Stimulated activated CD8-positive, alpha-beta memory T cell treated with anti-CD3 and anti-CD28 coated beads, Interleukin-4, amount 100 ng/mL, for 24 hours (primary cell): ENCODE measurements at places on chromosomes 13 and 19.
A peak's percentile ranks its signal among the peaks of the same experiment; 100 is the strongest.

DNA sequence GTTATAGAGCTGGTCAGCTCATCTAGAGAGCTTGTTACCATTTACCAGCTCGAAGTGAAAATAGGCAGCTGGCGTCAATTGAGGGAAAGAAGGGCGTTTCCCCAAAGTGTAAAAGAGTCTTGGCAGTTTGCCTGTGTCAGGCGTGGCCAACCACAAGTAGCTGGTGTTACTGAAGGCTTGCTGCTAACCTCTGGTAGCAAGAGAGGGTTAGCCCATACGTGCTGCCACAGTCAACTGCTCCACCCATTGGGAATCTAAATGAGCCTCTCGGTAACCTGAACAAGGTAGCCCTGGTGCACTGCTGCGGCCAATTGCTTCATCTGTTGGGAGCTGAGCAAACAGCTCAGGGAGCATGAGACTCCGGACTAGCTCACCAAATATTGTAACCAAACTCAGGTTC is 314.9 kb upstream of the SLITRK5 start:
- DNase-seq: no peak

- no peak for DNase-seq
Measured at GRCh38 chr13:41127701-41128100, 4.9 kb downstream of the KBTBD6 start.

- DNase-seq: no peak
Measured at GRCh38 chr13:43316281-43316680, 292.9 kb downstream of the DNAJC15 start.

- no peak for DNase-seq
Measured at GRCh38 chr13:103839460-103839859, 773.2 kb upstream of the SLC10A2 start.

DNA sequence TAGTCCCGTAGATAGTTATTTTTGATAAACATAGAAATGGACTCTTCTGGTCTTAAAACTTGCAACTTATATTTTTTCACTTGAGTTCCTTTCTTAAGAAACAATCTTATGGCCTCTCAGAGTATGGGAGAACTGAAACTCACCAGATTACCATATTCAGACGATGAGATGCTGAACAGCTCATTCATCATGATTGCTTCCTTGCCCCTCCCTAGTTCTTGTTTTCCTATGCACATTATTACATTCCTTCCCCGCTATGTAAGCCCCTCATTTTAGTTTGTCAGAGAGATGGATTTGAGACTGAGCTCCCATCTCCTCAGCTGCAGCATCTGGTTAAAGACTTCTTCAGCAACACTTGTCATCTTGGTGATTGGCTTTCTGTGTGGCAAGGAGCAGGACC is 158.5 kb downstream of the SLITRK6 start:
- no peak for DNase-seq

GRCh38 chr13:34654647-34655046 is 287.4 kb upstream of the NBEA start:
- no peak for DNase-seq

- peak; percentile 56 for DNase-seq
Measured at GRCh38 chr19:2083174-2083854, 12.8 kb downstream of the MOB3A start.

DNA sequence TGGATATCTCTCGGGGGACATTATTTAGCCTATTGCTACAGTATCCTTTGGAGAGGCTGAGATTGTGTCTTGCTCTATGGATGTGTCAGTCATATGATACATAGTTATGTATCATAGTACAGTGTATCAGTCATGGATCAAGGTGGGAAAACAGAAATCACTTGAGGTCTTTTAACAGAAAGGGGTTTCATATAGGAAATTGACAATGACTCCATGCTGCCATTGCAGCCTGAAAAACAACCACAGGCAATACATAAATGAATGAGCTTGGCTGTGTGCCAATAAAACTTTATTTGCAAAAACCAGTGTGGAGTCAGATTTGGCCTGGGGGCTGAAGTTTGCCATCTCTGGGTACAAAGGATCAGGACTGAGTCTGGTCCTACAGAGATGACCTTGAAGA is 35.4 kb downstream of the COLGALT1 start:
- no peak for DNase-seq

- DNase-seq: no peak
Measured at GRCh38 chr19:39251846-39252245, 3.2 kb upstream of the IFNL4 start.

DNA sequence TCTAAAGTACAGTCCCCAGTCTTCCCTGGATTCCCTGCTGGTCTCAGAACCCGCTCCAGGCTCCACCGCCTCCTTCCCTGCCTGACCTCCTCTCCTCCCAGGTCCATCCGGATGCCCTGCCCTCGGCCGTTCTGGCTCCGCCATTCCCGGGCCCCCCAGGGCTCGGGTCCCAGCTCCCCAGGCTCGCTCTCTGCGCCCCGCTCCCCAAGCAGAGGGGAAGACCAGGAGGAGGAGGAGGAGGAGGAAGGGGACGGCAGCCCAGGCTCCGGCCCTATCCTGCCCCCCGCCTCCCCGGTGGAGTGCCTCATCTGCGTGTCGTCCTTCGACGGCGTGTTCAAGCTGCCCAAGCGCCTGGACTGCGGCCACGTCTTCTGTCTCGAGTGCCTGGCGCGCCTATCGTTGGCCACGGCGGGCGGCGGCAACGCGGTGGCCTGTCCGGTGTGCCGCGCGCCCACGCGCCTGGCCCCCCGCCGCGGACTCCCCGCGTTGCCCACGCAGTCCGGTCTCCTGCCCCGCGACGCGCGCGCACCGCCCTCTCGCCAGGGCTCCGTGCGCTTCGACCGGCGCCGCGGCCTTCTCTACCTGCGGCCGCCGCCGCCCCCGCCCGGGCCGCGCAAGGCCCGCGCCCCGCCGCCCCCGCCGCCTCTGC is 647 bp downstream of the RNF225 start:
- DNase-seq: no peak

GRCh38 chr13:44058067-44058466 is 178.4 kb downstream of the LACC1 start:
- no peak for DNase-seq

- no peak for DNase-seq
Measured at GRCh38 chr13:113607889-113608635, 23.5 kb downstream of the TFDP1 start.

DNA sequence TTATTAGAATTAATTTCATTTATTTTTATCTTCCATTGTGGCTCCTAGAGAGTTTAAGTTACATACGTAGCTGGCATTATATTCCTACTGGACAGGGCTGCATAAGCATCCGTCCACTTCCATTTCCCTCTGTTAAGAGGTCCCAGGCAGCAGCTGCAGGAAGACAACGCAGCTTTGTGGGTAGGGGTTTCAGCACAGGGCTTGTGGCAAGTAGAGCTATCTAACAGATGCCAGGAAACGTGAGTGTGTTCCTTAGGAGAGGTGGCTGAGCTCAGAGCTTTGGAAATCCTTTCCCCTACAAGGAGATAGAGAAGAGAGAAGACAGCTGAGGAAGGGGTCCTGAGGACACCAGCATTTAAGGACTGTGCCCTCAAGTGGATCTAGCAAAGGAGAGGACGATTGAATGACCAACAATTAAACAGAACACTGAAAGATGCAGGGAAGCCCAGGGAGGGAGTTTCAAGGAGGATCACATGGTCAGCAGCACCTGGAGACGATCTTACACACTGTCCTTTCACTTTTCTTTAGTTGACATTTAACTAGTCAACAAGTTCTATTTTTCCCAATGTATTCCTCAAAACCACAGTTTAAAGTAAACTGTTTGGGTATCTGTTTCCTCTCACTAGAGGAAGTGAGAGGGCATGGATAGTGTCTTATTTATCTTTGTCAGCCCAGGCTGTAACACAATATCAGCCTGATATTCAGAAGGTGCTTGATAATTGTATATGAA is 2.3 kb upstream of the N4BP2L1 start:
- DNase-seq: no peak

GRCh38 chr13:102569488-102569887 is 27.3 kb upstream of the TPP2 start:
- DNase-seq: no peak

GRCh38 chr13:20401931-20402856 is 123.5 kb downstream of the CRYL1 start:
- DNase-seq: no peak

DNA sequence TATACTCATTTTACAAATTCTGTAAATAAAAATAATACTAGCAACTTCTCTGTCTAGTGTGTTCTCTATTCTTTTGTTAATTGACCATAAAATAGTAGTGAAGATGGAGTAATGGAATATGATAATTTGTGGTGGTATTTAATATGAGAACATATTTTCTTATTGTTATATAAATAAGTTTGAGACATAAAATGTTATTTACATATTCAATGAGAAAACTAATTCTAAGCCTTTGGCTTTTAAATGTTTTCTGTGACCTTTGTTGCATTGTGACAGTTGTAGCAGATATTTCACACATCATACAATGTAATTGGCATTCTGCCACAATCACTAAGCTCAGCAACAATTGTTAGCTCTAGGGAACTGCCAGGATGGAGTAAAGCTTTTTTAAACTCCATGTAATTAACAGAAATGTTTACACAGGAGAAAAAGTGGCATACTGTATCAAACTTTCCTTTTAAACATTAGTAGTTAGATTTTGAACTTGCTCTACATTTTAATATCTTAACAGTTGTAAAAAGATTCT is 562.1 kb upstream of the PCDH9 start:
- no peak for DNase-seq

DNA sequence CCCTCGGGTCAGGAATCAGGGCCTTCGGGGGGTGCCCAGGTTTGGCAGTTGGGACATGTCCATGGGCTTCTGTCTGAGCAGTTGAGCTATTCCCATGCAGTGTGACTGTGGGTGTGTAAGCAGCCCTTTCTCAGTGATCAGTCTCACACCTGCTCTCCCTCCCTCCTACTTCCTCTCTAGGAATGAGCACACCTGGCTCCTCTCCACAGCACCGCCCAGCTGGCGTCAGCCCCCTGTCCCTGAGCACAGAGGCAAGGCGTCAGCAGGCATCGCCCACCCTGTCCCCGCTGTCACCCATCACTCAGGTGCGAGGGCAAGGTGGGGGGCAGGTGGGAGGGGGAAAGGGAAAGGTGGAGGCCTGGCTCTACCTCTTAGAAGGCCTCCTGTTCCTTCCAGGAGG is 25.9 kb downstream of the COMP start:
- no peak for DNase-seq

- DNase-seq: no peak
Measured at GRCh38 chr13:44768775-44769581, 192.8 kb upstream of the TSC22D1 start.

- no peak for DNase-seq
Measured at GRCh38 chr13:74092711-74093110, 41.5 kb downstream of the KLF12 start.

- DNase-seq: no peak
Measured at GRCh38 chr13:108981407-108981806, 352.0 kb downstream of the MYO16 start.

DNA sequence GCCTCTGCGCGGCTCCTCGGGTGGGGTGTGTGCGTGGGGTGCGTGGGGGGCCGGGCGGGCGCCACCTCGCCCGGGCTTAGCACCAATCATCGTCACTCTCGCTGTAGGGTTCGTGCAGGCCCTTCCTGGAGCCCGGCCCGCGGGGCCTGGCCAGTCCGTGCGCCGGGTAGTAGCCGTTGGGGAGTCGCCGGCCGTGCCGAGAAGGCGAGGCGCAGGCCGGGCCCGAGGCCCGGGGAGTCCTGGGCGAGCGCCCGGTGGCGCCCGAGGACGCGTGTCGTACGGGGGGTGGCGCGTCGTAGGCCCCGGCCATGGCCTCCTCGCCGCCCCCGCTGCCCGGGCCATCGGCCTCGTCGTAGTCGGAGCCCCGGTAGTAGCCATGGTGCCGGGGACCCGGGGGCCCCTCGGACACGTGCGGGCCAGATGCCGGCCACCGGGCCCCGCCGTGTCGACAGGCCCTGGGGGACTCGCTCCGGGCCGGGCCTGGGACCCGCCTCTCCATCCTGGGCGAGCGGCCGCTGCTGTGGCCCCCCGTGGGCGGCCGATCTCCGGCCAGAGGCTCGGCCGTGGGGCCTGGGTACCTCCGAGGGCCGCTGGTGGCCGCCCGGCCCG is 57.1 kb downstream of the IER2 start:
- DNase-seq: no peak

DNA sequence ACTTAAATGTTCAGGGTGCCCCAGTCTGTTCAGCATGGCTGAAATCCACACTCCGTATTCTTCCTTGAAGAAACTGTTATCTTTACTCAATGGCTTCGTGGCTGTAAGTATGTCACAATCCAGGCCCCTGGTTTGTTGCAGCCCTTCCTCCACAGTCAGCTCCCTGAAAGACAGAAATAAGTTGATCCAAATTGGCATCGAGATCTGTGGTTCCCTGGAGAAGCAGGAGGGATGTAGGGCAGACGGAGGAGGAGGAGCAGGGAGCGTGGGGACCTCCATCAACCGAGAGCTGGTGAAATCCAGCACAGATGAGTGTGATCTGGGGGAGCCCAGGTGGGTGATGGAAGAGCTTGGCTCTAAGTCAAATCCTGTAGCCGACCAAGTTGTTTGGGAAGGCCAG is 304 bp downstream of the TSPAN16 start:
- DNase-seq: no peak

DNA sequence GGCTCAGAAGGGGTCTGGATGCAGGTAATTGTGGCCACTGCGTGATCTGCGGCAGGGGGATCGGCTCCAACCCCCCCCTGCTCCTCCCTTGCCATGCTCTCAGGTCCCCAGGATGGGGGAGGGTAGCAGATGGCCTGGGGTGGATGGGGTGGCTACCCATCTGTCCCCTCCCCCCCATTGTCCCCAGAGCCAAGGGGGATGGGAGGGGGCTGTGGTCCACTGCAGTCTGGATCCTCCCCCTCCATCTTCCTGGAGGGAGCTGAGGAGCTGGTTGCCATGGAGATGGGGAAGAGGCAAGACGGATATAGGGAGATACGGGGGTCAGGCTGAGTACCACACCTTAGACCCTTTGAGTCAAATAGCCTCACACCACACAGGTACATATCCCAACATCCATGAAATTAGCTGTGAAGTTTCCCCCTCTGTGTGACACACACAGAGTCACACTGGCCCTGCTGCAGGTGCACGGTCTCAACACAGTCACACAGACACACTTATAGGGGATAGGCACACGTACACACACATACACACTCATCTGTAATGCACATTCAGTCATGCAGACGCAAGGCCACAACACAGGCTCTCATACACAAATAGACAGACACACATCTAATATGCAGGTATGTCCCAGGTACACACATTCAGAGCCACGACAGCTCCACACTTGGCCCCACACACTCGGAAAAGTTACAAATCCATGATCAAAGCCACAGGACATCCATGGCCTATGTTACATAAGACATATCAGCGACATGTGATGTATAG is 1.8 kb upstream of the NOVA2 start:
- no peak for DNase-seq

GRCh38 chr13:99983499-99984401 is 2.2 kb downstream of the ZIC2 start:
- no peak for DNase-seq

- no peak for DNase-seq
Measured at GRCh38 chr13:110475550-110476219, 85.8 kb downstream of the RAB20 start.

- DNase-seq: peak; percentile 30
Measured at GRCh38 chr19:17448131-17448967, at the start of gene TMEM221. TSS of gene TMEM221 (minus strand) at chr19:17448668. CDS start at chr19:17448462, 206 bp downstream.
